ENCODE measurements at places on chromosomes 1 and 21.

DNA sequence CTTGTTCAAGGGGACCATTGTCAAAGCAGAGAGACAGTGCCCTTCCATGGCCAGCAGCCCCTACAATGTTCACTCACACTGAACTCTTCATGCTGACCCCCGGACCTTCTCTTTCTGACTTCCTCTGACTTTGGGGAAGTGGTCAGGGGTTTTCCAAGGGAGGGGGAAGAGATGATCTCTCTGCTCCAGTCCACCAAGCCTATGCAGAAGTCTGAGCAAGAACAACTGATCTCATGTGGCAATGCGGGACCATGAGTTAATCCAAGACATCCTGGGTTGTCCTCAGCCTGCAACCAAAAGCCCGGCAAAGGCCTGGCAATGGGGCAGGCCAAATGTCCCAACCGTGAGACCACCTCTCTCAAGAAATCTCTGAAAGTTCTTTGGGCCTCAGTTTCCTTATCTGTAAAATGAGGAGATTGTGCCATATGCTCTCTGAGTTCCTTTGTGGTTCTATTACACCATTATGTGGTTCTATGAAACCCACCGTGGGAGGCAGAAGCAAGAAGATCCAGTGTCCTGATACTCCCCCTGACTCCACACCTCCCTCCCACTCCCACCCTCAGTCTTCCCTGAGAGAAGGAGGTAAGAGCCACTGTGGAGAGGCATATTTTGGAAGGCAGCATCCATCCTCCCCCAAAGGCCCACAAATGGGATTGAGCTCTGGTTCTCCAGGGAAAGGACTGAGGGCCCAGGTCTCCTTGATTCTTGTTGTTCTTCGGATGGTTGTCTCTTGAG lies 11.8 kb upstream of the ARHGEF2 start:
- no peak for DNase-seq

- no peak for DNase-seq
These were observed 780.6 kb downstream of the LTN1 start for GRCh38 chr21:28212061-28212460.

- DNase-seq = no peak
These were observed 78.3 kb downstream of the VWA5B1 start for GRCh38 chr1:20368866-20369470.

GRCh38 chr1:241639623-241640148 lies 483 bp downstream of the CHML start:
- no peak for DNase-seq

DNA sequence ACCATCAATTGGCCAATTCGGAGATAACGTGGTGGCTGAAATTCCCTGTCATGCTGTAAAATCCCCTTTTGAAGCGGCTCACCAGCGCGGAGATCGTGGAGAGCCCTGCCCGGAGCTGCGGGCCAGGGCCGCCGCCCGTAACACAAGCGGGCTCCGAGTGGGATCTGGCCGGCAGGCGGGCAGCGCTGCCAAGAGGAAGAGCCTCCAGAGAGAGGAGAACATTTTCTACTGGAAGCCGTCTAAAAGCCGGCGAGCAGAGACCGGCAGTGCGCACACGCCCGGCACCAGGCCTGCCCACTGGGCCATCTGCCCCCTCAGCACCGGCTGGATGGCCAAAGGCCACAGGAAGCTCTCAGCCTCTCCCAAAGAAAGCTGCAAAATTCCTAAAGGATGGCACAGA lies 15.5 kb downstream of the SSBP3 start:
- DNase-seq = no peak

DNA sequence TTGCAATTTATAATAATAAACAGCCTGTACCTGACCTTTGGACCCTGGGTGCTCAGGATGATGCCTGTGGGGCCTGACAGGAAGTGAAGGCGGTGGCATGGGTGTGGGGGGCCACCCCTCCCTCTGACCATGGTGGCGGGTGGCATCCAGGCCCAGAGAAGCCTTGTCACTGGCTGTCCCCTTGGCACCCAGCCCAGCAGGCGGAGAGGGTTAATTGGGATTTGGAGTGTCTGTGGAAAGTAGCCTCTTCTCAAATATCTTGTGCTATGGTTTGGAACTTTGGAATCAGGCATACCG lies 20.5 kb downstream of the SOX13 start:
- DNase-seq = no peak

DNA sequence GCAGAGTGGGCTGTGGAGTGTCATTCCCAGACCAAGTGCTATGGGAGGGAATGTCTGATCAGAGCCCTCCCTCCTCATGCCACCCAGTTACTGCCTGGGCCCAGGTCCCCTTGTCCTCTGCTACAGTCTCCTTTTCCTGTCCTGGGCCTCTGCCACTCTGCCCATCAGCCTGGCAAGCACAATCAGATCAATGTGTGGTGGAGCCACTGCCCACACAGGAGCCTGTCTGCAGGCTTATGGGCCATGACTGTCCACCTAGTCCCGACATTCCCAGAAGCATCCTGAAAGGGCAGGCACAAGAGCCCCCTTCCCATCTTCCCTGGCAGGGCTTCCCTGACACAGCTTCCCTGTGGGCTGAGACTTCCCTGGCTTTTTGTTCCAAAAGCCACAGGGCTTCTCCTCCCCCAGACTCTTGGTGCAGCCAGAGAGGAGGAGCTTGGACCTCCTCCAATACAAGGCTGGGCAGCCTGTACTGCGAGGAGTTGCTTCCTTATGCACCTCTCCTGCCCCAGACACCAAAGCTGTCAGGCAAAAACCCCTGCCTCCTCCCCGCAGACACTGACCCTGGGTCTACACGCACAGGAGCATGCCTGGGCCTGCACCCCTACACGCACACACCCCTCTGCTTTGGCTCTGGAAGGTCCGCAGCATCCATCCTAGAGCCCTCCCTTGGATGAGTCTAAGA lies 29.2 kb upstream of the CNTN2 start:
- no peak for DNase-seq

- no peak for DNase-seq
These were observed 68.4 kb downstream of the SNRPE start for GRCh38 chr1:203929741-203930309.

GRCh38 chr1:51549016-51549619 lies 30.1 kb upstream of the EPS15 start:
- DNase-seq = no peak

DNA sequence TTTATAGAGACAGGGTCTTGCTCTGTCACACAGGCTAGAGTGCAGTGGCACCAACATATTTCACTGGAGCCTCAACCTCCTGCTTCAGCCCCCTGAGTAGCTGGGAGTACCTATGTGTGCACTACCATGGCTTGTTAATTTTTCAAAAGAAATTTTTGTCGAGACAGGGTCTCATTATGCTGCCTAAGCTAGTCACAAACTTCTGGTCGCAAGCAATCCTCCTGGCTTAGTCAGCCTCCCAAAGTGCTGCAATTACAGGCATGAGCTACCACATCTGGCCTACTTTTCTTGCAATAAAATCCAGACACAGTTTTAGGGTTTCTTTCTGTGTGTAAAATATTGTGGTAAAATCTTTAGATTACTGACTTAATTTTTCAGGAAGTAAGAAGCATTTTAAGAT lies 27.9 kb upstream of the NTPCR start:
- no peak for DNase-seq

GRCh38 chr1:193514397-193514796 lies 328.0 kb upstream of the B3GALT2 start:
- DNase-seq = no peak

DNA sequence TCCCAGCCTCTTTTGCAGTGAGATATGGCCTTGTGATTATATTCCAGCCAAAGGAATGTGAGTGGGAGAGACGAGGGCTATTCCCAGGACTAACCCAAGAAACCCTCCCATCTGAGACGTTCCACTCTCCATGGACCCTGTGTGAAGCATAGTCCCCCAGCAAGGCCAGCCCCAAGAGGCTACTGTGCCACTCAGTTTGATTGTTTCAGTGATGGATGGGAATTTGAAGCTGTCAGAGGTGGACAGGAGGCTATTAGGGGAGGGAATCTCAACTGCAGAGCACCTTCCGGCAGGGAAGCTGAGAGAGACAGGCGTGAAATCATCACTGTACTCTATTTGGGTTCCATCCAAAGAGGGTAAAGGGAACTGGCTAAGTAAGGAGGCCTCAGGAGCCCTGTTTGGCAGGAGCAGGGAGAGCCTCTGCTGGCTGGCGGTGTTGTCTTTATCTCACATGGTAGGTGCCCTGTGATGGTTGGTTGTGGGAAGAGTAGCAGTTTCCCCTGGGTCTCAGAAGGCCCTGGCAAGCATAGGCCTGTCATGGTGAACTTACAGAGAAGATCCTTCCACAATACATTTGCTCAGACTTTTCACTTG lies 3.4 kb upstream of the TEX35 start:
- no peak for DNase-seq

GRCh38 chr1:147072482-147073432 lies 99.5 kb downstream of the PRKAB2 start:
- DNase-seq = no peak

- DNase-seq = no peak
These were observed 13.9 kb downstream of the PHTF1 start for GRCh38 chr1:113745425-113745824.

DNA sequence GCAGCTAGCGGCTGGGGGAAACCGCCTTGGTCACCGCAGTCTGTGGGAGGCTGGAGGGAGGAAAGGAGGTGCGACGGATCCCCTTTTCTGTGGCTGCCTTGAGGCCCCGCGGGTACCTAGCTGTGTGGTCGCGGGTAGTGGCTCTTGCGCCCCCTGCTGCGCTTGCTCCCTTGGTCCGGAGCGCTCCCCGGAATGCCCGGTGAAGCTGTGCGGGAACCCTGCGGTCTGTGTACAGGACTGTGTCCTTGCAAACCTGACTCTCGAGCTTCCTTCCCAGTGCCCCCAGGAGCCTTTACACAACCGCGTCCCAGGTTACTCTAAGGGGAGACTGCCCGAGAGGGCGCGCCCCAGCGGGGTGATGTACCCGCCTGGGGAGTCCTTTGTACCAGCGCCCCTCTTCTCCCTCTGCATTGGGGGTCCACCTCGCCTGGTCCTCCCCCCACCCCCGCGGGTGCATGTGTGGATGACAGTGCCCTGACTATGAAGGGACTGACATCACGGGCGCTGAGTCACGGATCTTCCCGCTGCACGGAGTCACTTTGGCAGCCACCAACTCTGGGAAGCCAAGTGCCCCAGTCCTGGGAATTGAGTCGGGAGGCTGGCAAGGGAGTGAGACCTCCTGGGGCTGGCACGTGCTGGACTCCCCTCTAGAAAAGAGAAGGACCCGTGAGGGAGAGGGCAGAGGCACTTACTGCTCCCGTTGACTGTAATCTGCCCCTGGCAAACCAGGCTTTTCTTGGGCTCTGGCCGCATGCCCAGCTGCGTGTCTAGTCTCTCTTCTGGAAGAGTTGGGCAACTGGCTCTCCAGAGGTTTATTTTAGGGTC lies 816 bp downstream of the IL6R start:
- DNase-seq = no peak

DNA sequence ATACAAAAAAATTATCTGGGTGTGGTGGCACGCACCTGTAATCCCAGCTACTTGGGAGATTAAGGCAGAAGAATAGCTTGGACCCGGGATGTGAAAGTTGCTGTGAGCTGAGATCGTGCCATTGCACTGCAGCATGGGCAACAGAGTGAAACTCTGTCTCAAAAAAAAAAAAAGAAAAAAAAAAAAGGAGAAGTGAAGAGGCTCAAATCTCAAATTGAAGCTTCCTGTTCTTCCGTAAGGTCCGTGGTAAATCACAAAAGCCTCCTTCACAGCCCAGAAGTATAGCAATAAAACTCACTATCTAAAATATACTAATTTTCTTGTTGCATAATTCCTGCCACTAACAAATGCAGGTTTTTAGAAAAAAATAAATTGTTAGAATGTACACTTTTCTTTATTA lies 498.2 kb upstream of the BRINP3 start:
- DNase-seq = no peak

GRCh38 chr1:166676981-166677380 lies 162.3 kb upstream of the POGK start:
- DNase-seq = no peak

- no peak for DNase-seq
These were observed 43.3 kb downstream of the TP73 start for GRCh38 chr1:3695326-3696217.

- no peak for DNase-seq
These were observed 45.9 kb upstream of the NRDC start for GRCh38 chr1:51924455-51924854.

GRCh38 chr21:33033961-33034413 lies 8.3 kb downstream of the OLIG2 start:
- no peak for DNase-seq

- DNase-seq = no peak
These were observed 66.6 kb upstream of the DYNLT5 start for GRCh38 chr1:66685670-66686069.

DNA sequence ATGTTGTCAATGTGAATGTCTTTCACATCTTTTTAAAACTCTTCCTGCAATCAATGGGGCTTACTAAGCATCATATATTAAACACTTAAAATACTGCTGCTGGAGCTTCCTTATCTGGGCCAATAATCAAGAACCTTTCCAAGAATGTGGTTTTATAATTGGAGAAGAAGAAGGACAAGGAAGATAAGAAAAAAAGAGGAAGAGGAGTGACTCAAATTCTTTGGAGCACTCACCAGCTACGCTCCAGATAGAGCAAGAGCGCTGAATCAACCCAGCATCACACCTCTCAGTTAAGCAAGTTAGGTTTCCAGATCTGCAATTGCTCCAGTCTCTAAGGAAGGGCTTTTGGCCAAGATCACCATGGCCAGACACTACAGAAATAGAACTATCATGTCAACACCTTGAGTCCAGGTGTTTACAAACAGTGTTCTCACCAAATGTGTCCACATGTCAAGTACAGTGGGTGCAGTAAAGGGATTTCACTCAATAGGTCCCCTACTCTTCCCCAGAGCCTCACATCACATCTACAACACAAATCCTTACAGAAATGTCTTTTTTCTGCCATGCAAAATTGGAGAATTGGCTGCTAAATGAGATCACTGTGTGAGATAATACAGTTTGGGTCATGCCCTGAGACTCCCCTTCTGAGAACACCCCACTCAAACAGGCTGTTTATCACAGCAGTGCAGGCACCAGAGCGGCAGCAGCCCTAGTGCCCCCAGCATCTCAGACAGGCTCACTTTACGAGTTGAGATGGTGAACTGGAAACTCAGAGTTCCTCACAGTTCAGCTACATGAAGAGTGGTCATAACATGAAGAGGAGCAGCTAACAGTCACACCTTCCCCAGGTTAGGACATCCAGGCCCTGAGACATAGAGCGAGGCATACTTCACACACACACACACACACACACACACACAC lies 1.7 kb upstream of the SPRR2B start:
- no peak for DNase-seq

- DNase-seq = no peak
These were observed 70.2 kb downstream of the DNM3 start for GRCh38 chr1:171911506-171911905.

DNA sequence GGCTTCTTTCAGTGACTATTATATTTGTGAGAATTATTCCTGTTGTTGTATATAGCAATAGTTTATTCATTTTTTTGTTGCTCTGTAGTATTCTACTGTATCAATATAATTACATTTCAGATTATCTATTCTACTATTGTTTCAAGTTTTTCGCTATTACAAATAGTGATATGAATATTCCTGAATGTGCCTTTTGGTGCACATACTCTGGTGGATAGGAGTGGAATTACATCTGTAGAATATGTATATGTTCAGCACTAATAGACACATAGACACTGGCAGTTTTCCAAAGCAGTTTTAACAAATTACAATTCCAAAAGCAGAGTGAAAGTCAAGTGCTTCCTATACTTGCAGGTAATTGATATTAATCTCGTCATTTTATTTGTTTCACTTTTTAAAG lies 696.2 kb upstream of the PRMT6 start:
- no peak for DNase-seq

- DNase-seq = no peak
These were observed 251.1 kb upstream of the ADGRL2 start for GRCh38 chr1:81549588-81550127.

GRCh38 chr1:33286451-33287185 lies 30.3 kb downstream of the ZNF362 start:
- DNase-seq = no peak

- DNase-seq = no peak
These were observed 271.3 kb downstream of the PTBP2 start for GRCh38 chr1:96992871-96993270.
